ENCODE measurements at places on chromosomes 16 and 17. TPM values are rescaled to one million over a fixed set of nuclear protein-coding genes. Genes with fewer than 3 reads are reported as not detected.

SLC52A1 gene
- polyA plus RNA-seq: not detected

MSLN gene
- polyA plus RNA-seq: not detected

SPOP gene
- 72.0 TPM for polyA plus RNA-seq

SLC47A2 gene
- polyA plus RNA-seq: not detected

- H3K4me1 ChIP-seq: no peaks in the 10 kb centered on the region
- no peak overlapping the region for H3K4me3 ChIP-seq
- H3K27me3 ChIP-seq: no peaks in the 10 kb centered on the region
- H3K27ac ChIP-seq: no peak overlapping the region
- no peaks in the 10 kb centered on the region for H3K36me3 ChIP-seq
Observed at GRCh38 chr17:7109461-7110322, 4.9 kb downstream of the ASGR2 start.

GRCh38 chr17:3966720-3967363 lies 2.6 kb upstream of the ATP2A3 start:
- H3K4me1 ChIP-seq: peaks cover 32% of the 10 kb centered on the region
- H3K4me3 ChIP-seq: no peak overlapping the region
- peaks cover 16% of the 10 kb centered on the region for H3K27me3 ChIP-seq
- H3K36me3 ChIP-seq: no peaks in the 10 kb centered on the region
- DNase-seq: no peak
- H3K27ac ChIP-seq: no peak overlapping the region

GRCh38 chr17:58391302-58391984 lies 25.9 kb downstream of the RNF43 start:
- peaks cover 7% of the 10 kb centered on the region for H3K4me1 ChIP-seq
- no peak overlapping the region for H3K27ac ChIP-seq
- H3K4me3 ChIP-seq: no peak overlapping the region
- peak; percentile 29 for DNase-seq
- H3K27me3 ChIP-seq: no peaks in the 10 kb centered on the region
- H3K36me3 ChIP-seq: no peaks in the 10 kb centered on the region

DNA sequence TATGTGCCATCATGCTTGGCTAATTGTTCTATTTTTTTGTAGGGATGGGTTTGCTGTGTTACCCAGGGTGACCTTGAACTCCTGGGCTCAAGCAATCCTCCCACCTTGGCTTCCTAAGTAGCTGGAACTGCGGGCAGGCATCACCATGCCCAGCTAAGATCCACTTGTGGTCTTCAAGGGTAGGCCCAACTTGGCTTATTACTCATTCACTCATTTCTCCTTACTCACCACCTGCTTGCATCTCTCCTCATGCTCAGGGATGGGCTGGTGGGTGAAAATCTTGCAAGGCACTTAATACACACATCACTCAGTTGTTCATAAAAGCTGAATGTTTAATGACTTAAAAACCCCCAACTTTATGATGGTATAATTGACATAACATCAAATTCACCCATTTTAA lies 207.8 kb downstream of the SHISA9 start:
- no peak for DNase-seq
- no peaks in the 10 kb centered on the region for H3K4me1 ChIP-seq
- no peaks in the 10 kb centered on the region for H3K27me3 ChIP-seq
- H3K27ac ChIP-seq: no peak overlapping the region
- no peaks in the 10 kb centered on the region for H3K36me3 ChIP-seq

- no peaks in the 10 kb centered on the region for H3K36me3 ChIP-seq
- H3K27ac ChIP-seq: no peak within 1 kb of the TSS
- peaks cover 12% of the 10 kb centered on the region for H3K4me1 ChIP-seq
- peak within 1 kb of the TSS; percentile 33 for H3K4me3 ChIP-seq
- no peak for DNase-seq
- H3K27me3 ChIP-seq: peaks cover 65% of the 10 kb centered on the region
Observed at GRCh38 chr16:71626018-71626857, at the start of gene MARVELD3. Gene MARVELD3, plus strand, starts transcription at chr16:71626184. Its CDS starts 46 bp downstream, at chr16:71626230.

- no peak for DNase-seq
- H3K27me3 ChIP-seq: peaks cover 16% of the 10 kb centered on the region
- H3K4me3 ChIP-seq: no peak overlapping the region
- no peak overlapping the region for H3K27ac ChIP-seq
Observed at GRCh38 chr17:79089720-79090442, 15.3 kb downstream of the ENGASE start.

- H3K36me3 ChIP-seq: no peaks in the 10 kb centered on the region
- no peak for DNase-seq
- no peaks in the 10 kb centered on the region for H3K4me1 ChIP-seq
- H3K4me3 ChIP-seq: no peak overlapping the region
Observed at GRCh38 chr16:80733407-80733806, 71.0 kb downstream of the CDYL2 start.

GRCh38 chr16:89577055-89577759 lies 1.6 kb downstream of the CPNE7 start:
- H3K4me1 ChIP-seq: peaks cover 18% of the 10 kb centered on the region
- H3K4me3 ChIP-seq: no peak overlapping the region
- no peak for DNase-seq
- H3K36me3 ChIP-seq: no peaks in the 10 kb centered on the region

GRCh38 chr17:7348478-7349242 lies 3.3 kb upstream of the KCTD11 start:
- no peaks in the 10 kb centered on the region for H3K36me3 ChIP-seq
- H3K27ac ChIP-seq: no peak overlapping the region
- no peak for DNase-seq
- H3K4me3 ChIP-seq: no peak overlapping the region

GRCh38 chr17:81427173-81428120 lies 32.2 kb downstream of the BAHCC1 start:
- H3K36me3 ChIP-seq: no peaks in the 10 kb centered on the region
- DNase-seq: peak; percentile 61
- H3K4me1 ChIP-seq: peaks cover 21% of the 10 kb centered on the region

- no peak overlapping the region for H3K4me3 ChIP-seq
- H3K36me3 ChIP-seq: no peaks in the 10 kb centered on the region
- H3K4me1 ChIP-seq: no peaks in the 10 kb centered on the region
- H3K27ac ChIP-seq: no peak overlapping the region
- no peak for DNase-seq
Observed at GRCh38 chr16:86608301-86608747, 30.0 kb downstream of the FOXL1 start.

- peaks cover 31% of the 10 kb centered on the region for H3K27me3 ChIP-seq
- DNase-seq: no peak
- H3K36me3 ChIP-seq: no peaks in the 10 kb centered on the region
- H3K27ac ChIP-seq: no peak overlapping the region
Observed at GRCh38 chr17:36461330-36462110, 25.0 kb upstream of the ZNHIT3 start.

DNA sequence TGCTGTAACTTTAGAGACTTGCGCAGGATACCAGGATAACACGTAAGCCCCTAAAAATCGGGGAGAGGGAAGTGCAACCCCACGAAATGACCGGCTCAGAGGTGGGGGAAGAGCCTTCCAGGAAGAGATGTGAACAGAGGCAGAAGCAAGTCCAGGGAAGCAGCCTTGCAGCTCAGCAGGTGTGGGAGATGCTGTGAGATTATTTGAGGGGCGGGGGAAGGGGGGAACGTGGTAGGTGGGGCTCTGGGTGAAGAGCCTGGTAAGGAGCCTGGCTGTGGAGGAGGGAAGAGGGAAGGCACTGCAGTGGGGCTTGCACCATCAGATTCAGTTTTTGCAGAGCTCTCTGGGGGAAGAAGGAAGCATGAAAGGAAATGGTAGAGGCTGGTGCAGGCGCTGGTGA lies 95.4 kb upstream of the CACNG5 start:
- no peak for DNase-seq
- H3K4me1 ChIP-seq: peaks cover 5% of the 10 kb centered on the region
- H3K4me3 ChIP-seq: no peak overlapping the region
- no peak overlapping the region for H3K27ac ChIP-seq

GRCh38 chr17:1639549-1640180 lies 5.9 kb downstream of the SCARF1 start:
- peaks cover 10% of the 10 kb centered on the region for H3K4me1 ChIP-seq
- H3K27ac ChIP-seq: no peak overlapping the region
- H3K27me3 ChIP-seq: no peaks in the 10 kb centered on the region
- H3K4me3 ChIP-seq: no peak overlapping the region

All from heart left ventricle (tissue), 16 donors.